Body of pancreas (tissue), 4 donors: ENCODE measurements at places on chromosomes 5 and 9. TPM values are rescaled to one million over a fixed set of nuclear protein-coding genes. Genes with fewer than 3 reads are reported as not detected.

Gene GABRA6
- total RNA-seq, result not detected

Gene TAF11L5
- total RNA-seq, result not detected

Gene FAT2
- not detected for total RNA-seq

Gene TAF11L12
- not detected for total RNA-seq

Gene CORO2A
- total RNA-seq, result 0.66 TPM

Gene MAN1B1
- total RNA-seq, result 32.6 TPM

Gene BAAT
- total RNA-seq, result 1.0 TPM

Gene PRUNE2
- 3.9 TPM for total RNA-seq

Gene GRM6
- not detected for total RNA-seq

Gene PCDHB12
- 3.4 TPM for total RNA-seq

Gene DNAH5
- 2.6 TPM for total RNA-seq

Gene NEUROG1
- not detected for total RNA-seq

Gene GKAP1
- 8.0 TPM for total RNA-seq

DNA sequence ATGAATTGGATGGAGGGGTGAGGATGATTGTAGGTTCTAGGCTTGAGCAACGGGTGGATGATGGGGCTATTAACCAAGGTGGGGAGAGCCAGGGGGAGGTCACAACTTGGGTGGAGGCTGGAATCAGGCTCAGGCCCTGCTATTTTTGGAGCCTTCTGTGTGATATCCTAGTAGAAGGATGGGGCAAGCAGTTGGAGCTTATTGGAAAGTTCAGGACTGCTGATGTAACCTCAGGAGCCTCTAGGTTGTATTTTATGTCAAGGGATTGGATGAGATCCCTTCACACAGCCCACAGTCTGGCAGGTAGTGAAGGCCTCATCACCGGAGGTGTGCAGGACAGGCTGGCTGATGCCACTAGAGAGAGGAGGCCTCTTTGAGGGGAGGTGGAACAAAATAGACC, 11.2 kb upstream of the RPS14 start:
- DNase-seq, result no peak

- no peak for DNase-seq
Observed at GRCh38 chr5:88734191-88734640, 148.8 kb downstream of the MEF2C start.

DNA sequence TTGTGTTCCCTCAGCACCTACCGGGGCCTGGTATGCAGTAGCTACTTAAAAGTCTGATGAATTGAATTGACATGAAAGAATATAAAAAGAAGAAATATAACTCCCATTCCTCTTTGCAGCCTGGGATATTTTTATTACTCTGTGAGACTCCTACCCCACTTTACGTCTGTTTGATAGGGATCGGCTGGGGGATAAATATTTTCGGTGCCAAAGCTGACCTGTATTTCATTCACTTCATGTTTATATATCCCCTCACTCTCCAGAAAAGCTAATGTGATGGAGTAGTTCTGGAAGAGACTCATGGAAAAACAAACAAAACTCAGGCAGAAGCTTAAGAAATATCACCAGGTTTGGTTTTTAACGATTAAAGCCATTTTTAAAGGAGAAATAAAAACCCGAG, 108.2 kb upstream of the TBC1D2 start:
- DNase-seq, result no peak

- no peak for DNase-seq
Observed at GRCh38 chr5:11251247-11251646, 490.2 kb upstream of the DAP start.

- no peak for DNase-seq
Observed at GRCh38 chr5:77995793-77996409, 219.8 kb upstream of the TBCA start.

GRCh38 chr9:112820881-112821280, 69.8 kb downstream of the SLC46A2 start:
- DNase-seq, result no peak

GRCh38 chr9:111399772-111400563, 69.9 kb upstream of the OR2K2 start:
- peak; percentile 19 for DNase-seq

- DNase-seq, result no peak
Observed at GRCh38 chr5:138506370-138507306, 36.4 kb downstream of the ETF1 start.

DNA sequence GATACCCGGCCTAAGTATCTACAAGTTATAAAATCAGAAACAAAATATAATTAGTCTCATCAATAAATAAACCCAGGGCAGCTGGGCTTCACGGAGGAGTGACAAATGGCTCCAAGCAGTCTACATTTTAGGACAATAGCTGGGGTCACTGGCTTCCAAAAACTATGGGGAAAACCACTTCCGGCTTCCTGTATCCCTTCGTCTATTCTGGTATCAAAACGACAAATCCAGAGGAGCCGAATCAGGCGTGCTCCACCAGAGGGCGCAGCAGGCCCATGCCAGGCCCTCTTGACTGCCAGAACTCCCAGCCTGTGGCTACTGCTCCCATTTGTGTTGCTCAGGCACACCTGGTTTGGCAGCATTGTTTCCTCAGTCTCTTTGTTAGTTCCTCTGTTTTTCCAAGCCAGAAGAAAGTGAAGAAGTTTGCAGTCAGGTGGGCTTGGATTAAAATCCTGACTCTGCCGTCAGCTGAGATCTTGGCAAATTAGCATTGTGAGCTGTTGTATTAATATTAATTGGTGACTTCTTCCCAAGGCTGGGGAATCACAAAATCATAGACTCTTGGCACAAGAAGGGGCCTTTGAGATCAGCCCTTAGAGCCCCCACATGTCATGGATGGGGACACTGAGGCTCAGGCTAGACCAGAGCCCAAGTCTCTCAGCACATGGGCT, 11.6 kb upstream of the RAB14 start:
- peak; percentile 93 for DNase-seq

- DNase-seq, result no peak
Observed at GRCh38 chr5:31062902-31063580, 130.4 kb upstream of the CDH6 start.

- DNase-seq, result no peak
Observed at GRCh38 chr5:77683171-77683732, 44.7 kb upstream of the OTP start.

- no peak for DNase-seq
Observed at GRCh38 chr9:21803649-21804048, 1.2 kb downstream of the MTAP start.

DNA sequence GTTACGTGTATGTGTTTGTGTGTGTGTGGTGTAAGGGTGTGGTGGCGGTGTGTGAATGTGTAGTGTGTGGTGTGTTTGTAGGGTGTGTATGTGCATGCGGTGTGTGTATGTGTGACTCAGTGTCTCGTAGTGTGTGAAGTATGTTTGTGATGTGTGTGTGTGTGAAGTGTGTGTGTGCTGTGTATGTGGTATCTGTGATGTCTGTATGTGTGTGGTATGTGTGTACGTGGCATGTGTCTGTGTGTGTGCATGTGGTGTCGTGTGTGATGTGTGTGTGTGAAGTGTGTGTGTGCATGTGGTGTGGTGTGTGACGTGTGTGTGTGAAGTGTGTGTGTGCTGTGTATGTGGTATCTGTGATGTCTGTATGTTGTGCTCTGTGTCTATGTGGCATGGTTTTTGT, 339.4 kb downstream of the MTRR start:
- DNase-seq, result no peak

GRCh38 chr9:125694478-125694877, 12.5 kb downstream of the MAPKAP1 start:
- no peak for DNase-seq

DNA sequence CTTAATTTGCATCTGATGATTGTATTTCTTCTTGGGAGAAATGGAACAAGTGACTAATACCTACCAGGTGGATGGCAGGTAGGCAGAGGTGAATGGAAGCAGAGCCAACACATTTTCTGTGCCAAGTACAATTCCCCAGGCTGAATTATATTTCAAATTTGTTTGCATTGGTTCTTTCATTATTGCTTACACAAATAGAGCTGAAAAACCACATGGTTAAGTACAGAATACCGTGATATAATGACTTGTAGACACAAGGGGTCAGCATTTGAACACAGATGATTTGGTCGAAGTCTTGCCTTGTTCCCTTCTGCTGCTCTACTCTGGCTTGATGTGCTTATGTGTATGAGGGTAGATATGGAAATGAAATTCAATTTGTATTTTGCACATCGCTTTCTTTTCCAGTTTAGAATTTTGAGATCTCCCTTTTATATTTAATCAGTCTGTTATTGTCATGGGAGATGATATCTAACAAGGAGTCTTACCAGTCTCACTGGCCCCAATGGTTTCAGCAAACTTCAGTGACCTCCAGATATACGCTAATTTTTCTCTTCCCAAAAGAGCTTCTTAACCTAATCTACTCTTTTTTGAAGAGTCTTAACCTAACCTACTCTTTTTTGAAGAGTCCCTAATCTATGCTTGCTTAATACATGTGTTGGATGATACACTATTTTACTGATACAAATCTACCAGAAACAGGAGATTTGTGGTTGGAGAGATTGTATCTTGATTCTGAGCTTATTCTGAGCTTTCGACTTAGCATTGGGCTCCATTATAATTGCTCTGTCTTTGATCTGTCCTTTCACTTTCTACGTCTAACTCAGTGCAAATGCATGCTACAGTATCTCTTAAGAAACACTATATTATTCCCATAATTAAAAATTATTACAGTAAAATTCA, 88.1 kb downstream of the PCSK1 start:
- peak; percentile 78 for DNase-seq

DNA sequence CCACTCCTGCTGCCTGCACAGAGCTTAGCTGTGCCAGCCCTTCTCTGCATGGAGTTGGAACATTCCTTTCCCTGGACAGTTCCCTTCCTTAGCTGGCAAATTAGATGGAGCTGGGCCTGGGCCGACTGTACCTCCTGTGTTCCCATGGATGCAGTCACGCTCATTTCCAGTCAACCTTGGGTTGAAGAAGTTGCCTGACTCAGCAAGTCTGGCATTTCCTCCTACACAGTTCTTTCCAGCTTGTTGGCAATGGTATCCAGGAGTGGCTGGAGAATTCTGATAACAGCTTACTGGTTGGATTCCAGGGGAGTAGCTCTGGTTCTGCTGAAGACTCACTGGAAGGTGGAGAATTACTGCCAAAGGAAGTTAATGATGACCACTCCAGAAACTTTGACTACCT, 9.2 kb upstream of the TAF1L start:
- no peak for DNase-seq

- no peak for DNase-seq
Observed at GRCh38 chr5:18281947-18282581, 647.8 kb downstream of the TAF11L14 start.

DNA sequence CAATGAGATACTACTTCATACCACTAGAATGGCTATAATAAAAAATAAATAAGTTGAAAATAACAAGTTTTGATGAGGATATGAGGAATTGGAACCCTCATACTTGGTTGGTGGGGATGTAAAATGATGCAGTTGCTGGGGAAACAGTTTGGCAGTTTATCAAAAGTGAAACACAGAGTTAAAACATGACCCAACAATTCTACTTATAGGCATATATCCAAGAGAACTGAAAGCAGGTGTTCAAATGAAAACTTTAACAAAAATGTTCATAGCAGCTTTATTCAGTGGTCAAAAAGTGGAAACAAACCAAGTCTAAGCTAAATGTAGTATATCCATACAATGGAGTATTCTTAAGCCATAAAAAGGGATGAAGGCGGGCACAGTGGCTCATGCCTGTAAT, 13.1 kb upstream of the LHFPL2 start:
- no peak for DNase-seq

DNA sequence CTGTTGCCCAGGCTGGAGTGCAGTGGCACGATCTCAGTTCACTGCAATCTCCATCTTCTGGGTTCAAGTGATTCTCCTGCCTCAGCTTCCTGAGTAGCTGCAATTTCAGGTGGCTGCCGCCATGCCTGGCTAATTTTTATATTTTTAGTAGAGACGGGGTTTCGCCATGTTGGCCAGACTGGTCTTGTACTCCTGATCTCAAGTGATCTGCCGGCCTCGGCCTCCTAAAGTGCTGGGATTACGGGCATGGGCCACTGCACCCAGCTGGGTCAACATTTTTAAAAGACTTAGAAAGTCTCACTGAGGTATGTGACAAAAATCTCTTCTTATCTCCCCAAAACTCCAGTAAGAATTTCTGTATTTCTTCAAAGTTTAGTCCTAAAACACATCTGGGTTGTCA, 211.6 kb downstream of the CTNND2 start:
- DNase-seq, result no peak

GRCh38 chr5:29642601-29643000, 1550.9 kb upstream of the CDH6 start:
- DNase-seq, result no peak

DNA sequence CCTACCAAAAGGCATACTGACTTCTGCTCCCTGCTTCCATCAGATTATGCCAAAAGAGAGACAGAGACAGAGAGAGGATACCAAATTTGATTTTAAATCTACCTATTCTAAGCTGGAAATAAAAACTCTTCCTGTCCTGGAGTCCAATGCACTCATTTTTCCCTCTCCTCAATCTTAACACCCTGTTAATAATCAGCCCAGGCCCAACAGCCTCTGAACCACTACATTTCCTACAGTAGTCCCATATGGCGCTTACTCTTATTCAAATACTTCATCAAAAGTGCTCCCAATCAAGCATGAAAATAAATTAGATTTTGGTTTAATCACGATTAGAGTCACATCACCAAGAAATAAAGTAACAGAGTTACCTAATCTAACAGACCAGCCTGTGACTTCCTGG, 152.3 kb downstream of the TSSK1B start:
- no peak for DNase-seq

GRCh38 chr9:68847765-68848164, 142.7 kb downstream of the PIP5K1B start:
- no peak for DNase-seq

DNA sequence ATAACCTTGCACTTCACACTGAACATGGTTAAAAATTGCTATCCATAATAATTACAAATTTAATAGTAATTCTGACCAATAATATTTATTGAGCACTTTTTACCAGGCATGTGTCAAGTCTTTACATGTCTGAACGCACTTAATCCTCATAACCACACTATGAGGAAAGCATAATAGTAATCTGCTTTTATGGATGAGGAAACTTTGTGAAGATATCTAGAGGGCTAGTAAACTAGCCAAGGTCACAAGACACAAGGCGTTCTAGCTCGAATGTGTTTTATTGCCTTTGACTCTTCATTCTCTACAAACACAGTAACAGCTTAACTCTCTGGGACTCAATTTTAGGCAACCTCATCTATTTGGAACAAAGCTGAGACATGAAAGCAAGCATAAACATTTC, 205.1 kb downstream of the ARHGEF28 start:
- no peak for DNase-seq

GRCh38 chr5:136025900-136026299, 2.9 kb upstream of the TGFBI start:
- no peak for DNase-seq
